ENCODE measurements at places on chromosomes 6 and 20.

- no peak for DNase-seq
These were observed 3.3 kb upstream of the OXT start for GRCh38 chr20:3068075-3068474.

DNA sequence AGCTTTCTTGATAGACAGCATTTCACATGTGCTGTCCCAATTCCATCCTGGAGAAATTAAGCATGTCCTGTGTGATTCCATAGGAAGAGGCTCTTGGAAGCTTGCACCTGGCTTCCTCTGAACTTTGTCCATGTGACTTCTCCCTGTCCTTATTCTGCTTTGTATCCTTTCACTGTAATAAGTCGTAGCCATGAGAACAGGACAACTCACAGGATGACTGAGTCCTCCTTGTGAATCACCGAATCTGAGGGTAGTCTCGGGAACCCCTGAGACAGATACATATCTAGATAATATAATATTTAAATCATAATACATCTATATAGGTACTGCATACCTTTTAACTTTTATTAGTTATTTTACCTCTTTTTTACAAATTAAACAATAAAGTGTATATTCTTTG, 156.7 kb upstream of the THEMIS start:
- DNase-seq, result no peak

DNA sequence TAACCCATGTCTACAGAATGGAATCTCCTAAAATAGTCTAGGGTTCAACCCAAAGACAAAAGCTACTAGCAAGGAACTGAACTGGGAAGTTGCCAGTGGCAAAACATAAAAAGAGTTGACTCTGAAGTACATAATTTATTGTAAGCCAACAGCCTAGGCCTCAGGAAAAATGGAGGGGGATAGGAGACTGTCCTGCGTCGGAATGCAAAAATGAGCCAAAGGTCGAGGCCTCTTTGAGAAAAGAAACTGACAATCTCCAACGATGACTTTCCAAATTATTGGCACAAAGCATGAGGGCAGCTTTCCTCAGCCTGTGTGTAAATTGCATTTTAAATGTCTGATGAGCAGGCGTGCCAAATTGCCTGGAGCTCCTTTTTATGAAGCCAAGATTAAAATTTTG, 2.1 kb downstream of the COL12A1 start:
- DNase-seq, result no peak

- no peak for DNase-seq
These were observed 3.5 kb downstream of the FOXO3 start for GRCh38 chr6:108564178-108564577.

DNA sequence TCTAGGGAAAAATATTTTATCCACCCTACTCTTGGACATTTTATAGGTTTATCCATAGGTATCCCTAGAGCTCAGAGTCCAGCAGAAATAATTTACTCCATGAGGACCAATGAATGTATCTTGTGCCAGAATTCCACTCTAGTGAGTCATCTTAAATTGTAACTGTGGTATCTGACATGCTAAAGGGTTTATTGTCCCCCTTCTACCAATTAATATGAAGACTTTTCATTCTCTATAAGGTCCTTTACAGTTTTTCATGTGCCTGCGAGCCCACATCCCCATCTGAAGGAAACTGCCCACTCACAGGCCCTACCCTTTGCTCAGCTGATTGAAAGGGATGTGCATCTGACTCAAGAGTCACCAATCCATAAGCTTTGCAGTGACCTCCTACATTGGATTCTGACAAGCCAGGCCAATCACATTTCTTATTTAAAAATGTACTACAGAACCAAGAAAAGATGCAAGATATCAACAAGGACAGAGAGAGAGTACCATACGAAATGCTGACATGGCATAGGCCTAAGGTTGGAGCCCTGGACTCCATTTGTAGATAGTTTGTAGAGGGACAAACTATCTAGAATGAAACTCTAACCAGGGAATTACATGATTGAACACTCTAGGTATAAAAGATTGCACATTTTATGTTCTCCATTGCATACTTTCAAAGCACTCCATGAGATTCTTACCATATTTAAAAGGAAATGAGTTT, 93.4 kb upstream of the DEFB112 start:
- no peak for DNase-seq

DNA sequence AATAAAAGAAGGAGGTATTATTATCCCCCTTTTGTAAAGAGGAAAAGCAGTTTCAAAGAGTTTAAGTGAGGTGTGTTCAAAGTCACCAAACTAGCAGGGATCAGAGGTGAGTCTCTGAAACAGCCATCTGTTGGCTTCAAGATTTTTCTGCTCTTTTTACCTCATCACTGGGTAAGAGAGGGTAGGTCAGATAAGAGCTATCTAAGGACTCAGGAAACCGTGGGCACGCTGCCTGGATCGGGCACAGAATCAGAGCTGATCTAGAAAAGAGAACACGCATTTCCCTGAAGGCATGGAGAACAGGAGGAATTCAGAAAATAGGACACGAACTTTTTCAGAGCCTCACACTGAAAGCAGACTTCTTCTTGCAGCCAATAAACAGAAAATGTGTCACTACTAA, 65.8 kb upstream of the LY86 start:
- DNase-seq, result no peak

DNA sequence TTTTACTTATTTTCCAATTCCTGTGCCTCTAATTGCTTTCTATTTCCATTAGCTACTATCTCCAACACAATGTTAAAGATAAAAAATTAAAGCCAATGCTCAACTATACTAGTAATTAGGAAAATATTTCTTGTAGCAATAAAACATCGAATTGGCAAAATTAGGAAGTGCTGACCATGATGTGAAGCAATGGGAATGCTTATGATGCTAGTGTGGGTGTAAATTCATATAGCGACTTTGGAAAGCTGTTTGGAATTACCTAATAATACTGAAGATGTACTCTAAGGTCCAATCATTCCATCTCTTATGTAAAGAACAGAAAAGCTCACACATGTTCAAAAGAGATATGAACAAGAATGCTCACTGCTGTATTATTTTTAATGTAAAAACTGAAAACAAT, 78.2 kb downstream of the UBE3D start:
- no peak for DNase-seq

- DNase-seq, result no peak
These were observed 331.4 kb upstream of the QKI start for GRCh38 chr6:163083141-163083540.

- DNase-seq, result no peak
These were observed 143.1 kb downstream of the CDH26 start for GRCh38 chr20:60101201-60101890.
